Nucleus accumbens (tissue), 56 donors: ENCODE measurements at places on chromosomes 12 and 14.
A peak's percentile ranks its signal among the peaks of the same experiment; 100 is the strongest.

DNA sequence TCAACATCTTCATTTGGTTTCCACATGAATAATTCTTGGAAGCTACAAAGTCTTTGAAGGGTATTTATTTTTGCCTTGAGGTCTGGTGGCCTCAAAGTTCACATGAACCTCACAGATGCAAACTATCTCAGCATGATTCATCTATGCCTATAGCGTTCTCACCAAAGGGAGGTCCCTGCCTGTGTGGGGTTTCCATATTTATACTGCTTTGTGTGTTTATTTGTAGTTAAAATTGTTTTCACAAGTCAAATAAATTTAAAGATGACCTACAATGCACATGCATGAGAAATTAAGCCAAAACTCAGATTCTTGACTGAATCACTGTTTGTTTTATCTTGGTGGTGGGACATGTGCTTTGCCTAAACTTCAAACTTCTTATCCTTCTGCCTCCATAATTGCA is 176.7 kb downstream of the PPM1H start:
- no peak for DNase-seq

GRCh38 chr12:124694846-124695497 is 127.6 kb upstream of the NCOR2 start:
- DNase-seq, result no peak

- no peak for DNase-seq
These were observed 347.6 kb downstream of the BMP4 start for GRCh38 chr14:53609009-53609408.

GRCh38 chr14:62308316-62308715 is 546.1 kb downstream of the SNAPC1 start:
- no peak for DNase-seq

- peak; percentile 2 for DNase-seq
These were observed 49.2 kb downstream of the TMEM132D start for GRCh38 chr12:129854591-129854990.

DNA sequence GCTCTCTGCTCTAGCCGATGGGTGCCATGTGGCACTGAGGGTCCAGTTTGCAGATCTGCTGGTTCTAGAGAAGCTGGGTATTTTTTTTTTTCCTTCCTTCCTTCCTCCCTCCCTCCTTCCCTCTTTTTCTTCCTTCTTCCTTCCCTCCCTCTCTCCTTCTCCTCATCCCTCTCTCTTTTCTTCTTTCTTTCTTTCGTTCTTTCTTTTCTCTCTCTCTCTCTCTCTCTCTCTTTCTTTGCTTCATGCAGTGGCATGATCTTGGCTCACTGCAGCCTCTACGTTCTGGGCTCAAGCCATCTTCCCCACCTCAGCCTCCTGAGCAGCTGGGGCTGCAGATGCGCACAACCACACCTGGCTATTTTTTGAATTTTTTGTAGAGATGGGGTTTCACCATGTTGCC is 2.7 kb upstream of the BCL7A start:
- no peak for DNase-seq
